ENCODE measurements at places on chromosomes 12 and 14.

GRCh38 chr12:27824126-27824842 lies 44.2 kb upstream of the MANSC4 start:
- DNase-seq, result no peak

GRCh38 chr14:77203611-77204458 lies 22.2 kb downstream of the TMEM63C start:
- no peak for DNase-seq

DNA sequence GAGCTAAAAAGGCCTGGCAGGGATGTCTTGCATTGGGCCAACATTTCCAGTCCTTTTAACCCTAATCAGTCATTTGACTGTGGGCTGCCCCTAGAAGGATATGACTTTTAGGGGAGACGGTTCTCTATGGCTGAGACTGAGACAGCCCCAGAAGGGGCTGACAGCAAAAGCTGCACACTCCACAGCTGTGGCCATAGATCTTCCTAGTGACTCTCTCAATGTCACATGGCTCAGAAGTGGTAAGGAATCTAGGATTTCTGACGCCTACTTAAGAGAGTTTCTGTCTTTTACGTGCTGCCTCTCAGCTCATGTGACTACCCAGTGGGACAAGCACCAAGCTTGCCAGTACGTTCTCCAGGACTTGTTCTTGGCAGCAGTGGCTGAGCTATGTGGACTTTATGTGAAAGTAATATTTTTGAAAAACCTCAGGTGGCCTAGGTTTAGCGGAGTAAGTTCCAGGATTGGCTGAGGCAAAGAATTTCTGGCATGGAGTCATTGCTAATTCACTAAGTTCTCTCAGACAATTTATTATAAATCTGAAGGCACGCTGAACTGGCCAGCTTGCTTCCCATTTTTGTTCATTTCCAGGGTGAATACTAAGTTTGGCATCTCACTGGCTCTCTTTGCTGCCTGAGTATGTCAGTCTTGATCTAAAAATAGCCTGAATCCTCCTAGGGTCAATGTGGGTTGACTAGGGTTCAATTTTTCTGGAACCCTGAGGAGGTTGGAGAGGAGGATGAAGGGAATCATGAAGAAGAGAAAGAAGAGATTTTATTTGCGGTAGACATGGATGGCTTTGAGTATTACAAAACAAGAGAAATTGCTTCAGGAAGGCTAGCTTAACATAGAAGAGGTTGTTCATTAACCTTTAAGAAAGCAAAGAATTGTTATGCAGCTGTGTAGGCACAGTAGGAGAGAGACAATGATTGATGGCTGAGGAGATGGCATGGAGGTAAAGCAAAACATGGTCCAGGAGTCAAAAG lies 271.8 kb downstream of the AEBP2 start:
- DNase-seq, result no peak

DNA sequence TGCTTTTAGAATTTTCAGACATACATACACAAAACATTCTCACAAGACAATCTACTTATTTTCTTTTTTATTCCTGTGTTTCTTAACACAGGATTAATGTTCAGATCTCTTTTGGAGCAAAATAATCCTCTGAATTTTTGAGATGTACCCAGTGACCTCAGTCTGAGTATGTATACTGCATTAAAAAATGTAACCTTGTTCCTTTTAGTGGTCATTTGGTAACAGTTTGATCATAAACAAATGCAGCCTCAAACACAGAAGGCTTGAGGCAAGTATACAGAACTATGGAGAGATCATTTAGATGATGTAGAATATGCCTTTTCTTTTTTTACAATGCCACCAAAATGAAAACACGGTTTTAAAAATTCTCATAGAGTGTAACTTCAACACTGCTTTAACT lies 9.7 kb downstream of the HIF1A start:
- no peak for DNase-seq

- no peak for DNase-seq
Observed at GRCh38 chr14:31319701-31320100, 100.6 kb downstream of the HEATR5A start.

- DNase-seq, result no peak
Observed at GRCh38 chr12:94622475-94622874, 27.9 kb downstream of the TMCC3 start.

DNA sequence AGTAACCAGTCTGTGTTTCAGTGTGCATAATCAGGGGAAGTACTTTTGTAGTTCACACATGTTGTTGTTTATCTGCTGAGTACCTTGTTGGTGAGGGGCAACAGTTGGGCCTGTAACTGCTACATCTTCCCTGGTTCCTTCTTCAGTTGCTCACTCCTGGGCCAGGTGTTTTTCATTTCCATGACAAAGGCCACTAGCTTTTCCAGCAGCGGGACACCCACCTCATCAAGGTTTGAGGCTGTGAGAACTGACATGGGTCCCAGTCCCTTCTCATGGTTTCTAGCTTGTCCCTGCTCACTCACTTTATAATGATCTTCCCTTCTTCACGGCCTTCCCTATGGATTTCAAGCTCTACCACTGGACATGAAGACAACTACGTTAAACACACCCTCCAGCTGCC lies 1.5 kb upstream of the NOXRED1 start:
- no peak for DNase-seq

DNA sequence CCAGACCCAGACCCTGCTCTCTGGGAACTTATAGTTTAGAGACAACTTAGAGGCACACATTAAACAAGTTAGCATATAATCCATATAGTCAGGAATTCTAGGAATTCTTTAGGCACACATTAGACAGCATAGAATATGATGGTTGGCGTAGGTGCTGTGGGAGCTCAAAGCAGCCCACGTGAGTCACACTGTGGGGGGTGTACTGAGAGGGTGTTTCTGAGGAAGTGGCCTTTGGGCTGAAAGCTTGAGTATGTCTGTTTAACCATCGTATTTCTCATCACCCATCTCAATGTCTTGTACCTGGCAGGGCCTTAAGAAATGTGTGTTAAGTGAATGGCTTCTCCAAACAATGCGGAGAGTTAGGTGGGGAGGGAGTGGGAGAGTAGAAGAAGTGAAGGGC lies 67.2 kb downstream of the TMEM30B start:
- DNase-seq, result no peak

DNA sequence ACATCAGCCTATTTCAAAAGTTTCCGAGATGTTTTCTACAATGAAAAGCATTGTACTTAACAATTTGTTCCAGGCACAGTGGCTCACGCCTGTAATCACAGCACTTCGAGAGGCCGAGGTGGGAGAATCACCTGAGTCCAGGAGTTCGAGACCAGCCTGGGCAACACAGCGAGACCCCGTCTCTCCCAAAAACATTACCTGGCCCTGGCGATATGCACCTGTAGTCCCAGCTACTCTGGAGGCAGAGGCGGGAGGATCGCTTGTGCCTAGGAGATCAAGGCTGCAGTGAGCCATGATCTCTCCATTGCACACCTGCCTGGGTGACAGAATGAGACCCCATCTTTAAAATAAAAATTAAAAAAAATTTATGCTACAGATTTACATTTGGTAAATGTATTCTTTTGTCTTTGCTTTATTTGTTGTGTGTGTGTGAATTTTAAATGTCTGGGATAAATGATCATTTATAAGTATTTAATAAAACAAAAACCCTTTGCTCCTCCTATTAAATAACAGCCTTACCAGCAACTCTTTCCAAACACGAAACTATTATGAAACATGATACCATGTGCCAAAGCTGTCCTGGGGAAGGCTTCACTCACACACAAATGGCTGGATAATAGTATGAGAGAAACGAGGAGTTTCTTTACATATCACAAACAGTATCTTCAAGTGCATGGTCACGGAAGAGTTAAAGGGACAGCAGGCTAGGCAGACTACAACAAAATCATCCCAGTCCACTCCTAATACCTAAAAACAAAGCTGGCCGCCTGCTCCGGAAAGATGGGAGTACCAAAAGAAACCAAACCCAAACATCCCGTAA lies 1.1 kb downstream of the ATXN3 start:
- peak; percentile 23 for DNase-seq

DNA sequence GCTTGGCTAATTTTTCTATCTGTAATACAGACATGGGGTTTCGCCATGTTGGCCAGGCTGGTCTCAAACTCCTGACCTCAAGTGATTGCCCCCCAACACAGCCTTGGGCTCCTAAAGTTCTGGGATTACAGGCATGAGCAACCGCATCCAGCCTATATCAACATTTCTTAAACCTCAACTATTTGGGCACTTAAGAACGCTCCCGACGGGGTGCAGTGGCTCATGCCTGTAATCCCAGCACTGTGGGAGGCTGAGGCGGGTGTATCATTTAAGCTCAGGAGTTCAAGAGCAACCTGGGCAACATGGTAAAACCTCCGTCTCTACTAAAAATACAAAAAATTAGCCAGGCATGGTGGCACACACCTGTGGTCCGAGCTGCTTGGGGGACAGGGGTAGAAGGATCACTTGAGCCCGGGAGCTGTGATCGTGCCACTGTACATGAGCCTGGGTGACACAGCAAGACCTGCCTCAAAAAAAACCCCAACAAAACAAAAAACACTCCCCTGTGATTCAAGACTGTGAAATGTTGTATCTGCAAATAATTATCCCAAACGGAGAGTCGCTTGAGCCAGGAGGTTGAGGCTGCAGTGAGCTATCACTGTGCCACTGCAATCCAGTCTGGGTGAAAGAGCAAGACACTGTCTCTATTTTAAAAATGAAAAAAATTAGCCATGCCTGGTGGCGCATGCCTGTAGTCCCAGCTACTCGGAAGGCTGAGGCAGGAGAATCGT lies 21.5 kb downstream of the PPTC7 start:
- DNase-seq, result no peak

DNA sequence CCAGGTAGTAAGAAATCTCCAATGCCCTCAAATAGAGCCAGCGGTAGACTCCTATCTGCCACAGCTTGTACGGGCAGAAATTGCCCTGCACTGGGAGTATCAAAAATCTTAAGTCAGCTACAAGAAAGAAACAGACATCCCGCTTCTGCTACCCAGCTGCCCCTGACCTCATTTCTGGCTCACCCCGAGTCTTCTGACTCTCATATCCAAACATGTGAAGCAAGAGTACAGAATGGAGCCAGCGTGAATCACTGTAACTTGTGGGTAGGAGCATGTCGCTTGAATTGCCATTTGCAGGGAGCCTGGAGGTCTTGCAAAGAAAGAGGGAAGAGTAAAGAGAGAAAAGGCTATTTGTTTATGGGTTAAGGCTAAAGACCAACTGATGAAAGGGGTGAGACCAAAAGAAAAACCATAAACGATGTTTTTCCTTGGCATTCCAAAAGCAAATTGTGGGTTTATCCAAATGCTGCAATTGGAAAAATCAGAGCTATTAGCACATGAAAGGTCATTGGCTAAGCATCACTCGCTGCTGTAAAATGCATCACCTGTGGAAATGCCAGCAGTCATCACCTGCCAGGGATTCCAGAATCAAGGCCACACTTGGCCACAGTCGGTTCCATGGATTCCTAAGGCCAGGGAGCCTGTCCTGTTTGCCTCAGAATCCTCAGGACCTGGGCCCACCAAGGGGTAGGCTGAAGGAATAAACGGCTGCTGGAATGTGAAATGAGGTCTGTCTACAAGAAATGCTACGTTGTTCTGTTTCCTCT lies 86.6 kb downstream of the FOXN3 start:
- peak; percentile 28 for DNase-seq

DNA sequence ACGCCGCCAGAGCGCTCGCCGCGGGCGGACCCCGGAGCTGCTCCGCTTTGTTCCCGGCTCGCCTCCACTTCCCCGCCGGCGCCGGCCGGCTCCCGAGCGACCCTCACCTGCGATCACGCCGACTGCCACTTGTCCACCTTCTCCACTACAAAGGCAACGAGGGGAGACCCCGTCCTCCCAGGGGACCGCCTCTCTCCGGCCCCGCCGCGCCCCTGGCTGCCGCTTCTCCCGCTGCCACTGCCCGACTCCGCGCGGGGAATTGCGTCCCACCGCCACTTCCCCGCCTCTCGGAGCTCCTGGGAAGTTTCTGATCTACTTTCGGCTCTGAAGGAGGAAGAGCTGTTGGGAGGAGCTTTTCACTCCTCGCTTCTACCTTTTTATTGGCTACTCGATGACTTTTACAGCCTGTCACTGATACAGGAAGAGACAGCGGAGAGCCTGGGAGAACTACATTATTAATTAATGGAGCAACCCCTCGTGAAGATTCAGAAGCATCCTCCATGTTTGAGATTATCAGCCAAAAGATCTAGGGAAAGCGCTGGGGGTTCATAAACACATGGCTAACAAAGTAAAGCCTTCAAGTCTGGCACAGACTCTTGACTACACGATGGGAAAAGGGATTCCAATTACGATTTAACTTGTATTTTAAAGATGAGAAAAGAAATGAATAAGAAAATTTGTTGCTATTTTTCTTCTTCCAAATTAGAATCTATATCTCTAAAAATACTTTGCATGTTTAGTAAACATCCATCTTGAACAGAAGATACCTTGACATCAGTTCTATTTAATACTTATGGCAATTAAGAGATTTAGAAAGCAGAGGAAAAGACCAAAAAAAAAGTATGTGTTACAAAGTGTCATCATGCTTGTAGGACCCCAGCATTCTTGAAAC lies at the start of gene BAZ1A:
Gene BAZ1A, minus strand, starts transcription at position 330 of the 892 bp plus-strand sequence. CDS start 756 bp downstream, outside the sequence.
- DNase-seq, result peak; percentile 73

GRCh38 chr12:125256634-125256936 lies 191.3 kb downstream of the AACS start:
- DNase-seq, result no peak

DNA sequence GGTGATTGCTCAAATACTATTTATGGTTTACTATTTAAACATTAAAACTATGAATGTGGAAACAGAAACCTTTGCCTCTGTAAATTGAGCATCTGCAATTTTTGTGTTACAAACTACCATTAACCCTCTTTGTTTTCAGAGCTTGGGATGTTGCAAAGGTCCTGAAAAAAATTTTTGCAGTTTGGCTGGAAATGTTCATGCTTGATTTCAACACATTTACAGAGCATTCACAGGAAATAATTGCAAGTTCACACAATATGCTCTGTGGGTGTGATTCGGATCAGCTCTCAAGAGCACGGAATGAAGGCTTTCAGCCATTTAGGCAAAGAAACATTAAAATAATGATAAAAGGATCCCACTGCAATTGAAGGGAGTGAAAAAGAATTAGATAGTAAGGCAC lies 232.9 kb downstream of the ATP23 start:
- no peak for DNase-seq

GRCh38 chr14:24673534-24674203 lies 39.7 kb upstream of the GZMB start:
- DNase-seq, result no peak

DNA sequence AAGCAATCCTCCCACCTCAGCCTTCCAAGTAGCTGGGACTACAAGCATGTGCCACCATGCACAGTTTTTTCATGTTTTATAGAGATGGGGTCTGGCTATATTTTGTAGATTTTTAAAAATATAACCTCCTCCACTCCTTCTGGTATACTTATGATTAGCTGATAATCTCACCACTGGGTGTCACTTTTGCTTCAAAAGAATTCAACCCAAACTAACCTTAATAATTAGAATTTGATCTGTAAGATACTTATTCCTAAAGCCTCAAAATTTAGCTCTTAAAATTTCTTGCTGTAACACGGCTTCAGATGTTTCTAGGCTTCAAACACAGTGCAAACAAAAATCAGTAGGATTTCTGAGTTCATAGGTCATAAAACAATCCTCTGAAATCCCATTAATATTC lies 130.3 kb downstream of the CEP83 start:
- no peak for DNase-seq

All from amniotic stem cell (primary cell).